ENCODE measurements at places on chromosomes 16 and 17.

DNA sequence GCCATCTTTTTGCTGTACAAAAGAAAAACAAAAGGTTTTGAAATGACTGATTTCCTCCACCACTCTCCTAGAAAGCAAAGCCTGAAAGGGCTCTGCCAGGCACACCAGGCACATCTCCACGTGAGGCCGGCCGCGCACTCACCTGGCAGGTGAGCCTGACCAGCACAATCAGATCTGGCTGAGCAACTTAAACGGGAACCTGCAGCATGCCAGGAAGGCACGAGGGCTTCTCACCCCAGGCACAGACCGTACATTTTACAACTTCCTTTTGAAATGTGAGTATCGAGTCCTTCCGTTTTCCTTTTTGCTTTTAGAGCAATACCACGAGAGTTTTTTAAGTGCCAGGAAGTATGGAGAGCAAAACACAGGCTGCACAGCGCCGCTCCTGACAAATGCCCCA, 22.5 kb downstream of the SLC38A10 start:
- no peak for DNase-seq

DNA sequence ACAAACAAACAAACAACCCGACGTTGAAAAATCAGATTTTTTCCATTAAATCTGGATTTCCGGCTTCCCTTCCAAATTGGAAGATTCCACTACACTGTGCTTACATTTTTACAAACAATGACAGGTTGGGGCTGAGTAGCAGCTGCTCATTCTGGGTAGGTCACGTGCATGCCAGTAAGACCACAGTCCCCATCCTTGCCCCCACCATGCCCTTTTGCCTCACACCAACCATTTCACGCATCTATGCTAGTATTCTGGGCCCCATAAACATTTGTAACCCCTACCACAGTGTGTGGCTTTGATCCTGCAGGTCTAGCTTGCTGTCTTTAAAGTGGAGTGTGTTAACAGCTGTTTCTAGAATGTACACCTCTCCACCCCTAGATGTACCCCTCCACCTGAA, 366.1 kb downstream of the XYLT1 start:
- DNase-seq, result no peak

- DNase-seq, result no peak
These were observed 7.8 kb upstream of the SCNN1B start for GRCh38 chr16:23294260-23294659.

DNA sequence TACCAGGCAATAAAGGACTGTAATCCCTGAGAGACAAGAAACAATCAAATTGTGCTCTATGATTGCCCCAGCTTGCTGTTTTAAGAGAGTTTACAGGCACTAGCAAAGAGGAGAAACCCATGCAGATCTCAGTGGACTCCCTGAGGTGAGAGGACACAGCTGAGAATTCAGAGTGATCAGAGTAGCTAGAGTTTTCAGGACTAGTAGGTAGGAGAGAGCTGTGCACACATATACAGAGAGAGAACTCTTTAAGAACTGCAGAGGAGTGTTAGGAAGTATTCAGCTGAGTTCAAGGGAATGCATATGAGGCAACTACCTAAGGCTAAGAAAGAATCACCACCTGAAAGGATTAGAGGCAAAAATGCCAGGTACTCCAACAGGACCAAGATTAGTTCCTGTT, 904.8 kb downstream of the CDH8 start:
- DNase-seq, result no peak

GRCh38 chr17:41067281-41067680, 1.6 kb upstream of the KRTAP2-4 start:
- peak; percentile 80 for DNase-seq

- DNase-seq, result no peak
These were observed 406.0 kb downstream of the SEC14L1 start for GRCh38 chr17:77546772-77547241.

DNA sequence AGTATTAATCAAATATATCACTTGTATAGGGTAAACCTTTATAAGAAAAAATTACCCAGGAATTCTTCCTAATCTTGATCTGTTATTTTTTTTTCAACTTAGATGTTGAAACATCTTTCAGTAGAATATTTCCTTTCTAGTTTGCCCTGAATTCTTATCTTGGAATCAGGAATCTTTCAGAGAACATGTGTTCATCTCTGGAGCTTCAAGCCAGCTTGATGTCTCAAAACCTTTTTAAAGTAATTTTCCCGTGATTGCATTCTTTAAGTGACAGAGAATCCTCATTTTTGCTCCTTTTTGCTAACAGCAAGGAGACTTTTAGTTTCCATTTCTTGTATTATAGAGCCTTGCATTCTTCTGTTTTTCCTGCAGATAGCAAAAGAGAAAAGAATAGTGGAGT, 90.8 kb downstream of the ELAC2 start:
- no peak for DNase-seq

GRCh38 chr16:49527611-49528010, 154.0 kb downstream of the C16orf78 start:
- DNase-seq, result no peak

DNA sequence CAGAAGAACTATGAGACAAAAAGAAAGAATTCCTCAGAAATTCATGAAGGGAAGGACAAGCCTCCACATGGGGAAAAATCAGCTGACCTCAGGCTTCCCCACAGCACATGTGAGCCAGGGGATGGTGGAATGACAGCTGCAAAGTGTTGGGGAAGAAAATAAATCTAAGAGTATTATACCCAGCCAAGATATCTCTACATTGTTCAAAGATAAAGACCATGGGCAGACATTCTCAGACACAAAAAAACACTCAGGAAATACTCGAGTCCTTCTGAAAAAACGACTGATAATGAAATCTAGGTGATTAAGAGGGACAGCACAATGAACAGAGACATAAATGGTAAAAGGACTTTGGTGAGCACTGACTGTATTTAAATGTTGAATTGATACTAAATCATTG, 3.9 kb downstream of the RAB40B start:
- DNase-seq, result no peak

DNA sequence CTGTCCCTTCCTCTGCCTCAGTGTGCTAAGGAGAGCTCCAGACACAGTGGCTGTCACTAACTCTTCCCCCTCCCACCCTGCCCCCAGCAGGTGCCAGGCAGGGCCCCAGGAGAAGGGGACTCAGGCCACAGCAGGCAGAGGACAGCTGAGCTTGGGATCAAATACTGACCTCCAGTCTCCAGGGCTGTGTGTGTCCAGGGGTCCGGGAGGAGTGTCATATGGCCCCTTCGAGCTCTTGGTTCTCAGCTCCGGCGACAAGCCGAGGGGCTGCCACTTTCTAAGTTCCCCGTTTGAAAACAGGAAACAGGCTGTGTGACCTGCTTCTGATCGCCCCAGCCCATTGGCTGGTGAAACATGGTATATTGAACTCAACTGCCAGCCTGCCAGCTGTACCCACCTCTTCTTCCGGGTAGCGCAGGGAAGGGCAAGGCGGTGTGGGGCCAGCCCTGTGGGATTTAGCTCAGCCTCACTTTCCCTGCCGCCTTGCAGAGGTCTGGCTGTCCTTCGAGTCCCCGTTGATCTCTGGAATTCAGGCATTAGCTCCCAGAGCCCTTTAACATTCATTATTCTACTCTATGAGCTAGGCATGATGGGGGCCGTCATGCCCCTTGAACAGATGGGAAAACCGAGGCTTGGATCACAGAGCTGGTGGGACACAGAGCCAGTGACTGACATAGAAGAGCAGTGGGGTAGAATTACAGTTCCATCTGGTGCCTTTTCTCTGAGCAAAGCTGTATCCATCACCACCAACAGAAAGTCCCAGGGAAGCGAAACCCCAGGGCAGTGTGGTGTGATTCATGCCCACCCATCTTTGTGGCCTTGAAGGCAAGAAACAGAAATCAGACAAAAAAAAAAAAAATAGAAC, at the start of gene SNX20:
Gene SNX20, minus strand, starts transcription at position 292 of the 865 bp plus-strand sequence. CDS start 3,786 bp downstream, outside the sequence.
- DNase-seq, result no peak

GRCh38 chr17:43578404-43578698, 32.2 kb upstream of the ETV4 start:
- DNase-seq, result no peak

GRCh38 chr16:50152351-50152806, 727 bp upstream of the TENT4B start:
- peak; percentile 45 for DNase-seq
